ENCODE measurements at places on chromosomes 1 and 21. TPM values are rescaled to one million over a fixed set of nuclear protein-coding genes. Genes with fewer than 3 reads are reported as not detected.
A peak's percentile ranks its signal among the peaks of the same experiment; 100 is the strongest.

DNA sequence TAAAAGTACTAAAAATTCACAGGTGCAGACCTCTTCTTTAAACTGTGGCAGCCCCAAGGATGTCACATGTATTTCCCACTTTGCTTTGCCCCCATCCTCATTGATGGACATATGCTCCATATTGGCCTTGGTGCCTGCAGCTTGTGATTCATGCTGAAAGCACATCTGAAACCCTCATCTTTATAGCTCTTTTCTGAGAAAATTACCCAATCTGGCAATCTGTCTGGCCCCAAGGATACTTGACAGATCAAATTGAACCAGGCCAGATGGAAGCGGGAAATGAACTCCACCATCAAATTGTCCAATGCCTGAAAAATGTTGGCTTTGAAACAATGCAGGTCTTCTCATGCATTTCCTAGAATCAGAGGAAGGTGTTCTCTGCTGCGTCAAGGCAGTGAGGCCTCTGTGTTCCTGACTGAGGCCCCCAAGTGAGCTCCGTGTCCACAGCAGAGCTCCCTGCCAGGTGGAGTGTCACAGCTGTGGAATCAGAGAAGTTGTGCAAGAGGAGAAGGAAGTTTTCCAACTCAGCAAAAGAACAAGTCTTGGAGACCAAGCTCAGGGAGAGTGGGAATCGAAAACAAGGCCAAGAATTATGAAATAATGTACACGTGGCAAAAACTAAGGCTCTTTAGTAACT, 323.7 kb downstream of the PLPP3 start:
- no peak for DNase-seq

Gene AZIN2
- 2.2 TPM for total RNA-seq

- no peak for DNase-seq
These were observed 9.7 kb upstream of the KIRREL1 start for GRCh38 chr1:157983787-157984186.

GRCh38 chr1:180539136-180539535, 19.6 kb upstream of the OVAAL start:
- DNase-seq = no peak

Gene ITGB2
- 0.05 TPM for total RNA-seq

DNA sequence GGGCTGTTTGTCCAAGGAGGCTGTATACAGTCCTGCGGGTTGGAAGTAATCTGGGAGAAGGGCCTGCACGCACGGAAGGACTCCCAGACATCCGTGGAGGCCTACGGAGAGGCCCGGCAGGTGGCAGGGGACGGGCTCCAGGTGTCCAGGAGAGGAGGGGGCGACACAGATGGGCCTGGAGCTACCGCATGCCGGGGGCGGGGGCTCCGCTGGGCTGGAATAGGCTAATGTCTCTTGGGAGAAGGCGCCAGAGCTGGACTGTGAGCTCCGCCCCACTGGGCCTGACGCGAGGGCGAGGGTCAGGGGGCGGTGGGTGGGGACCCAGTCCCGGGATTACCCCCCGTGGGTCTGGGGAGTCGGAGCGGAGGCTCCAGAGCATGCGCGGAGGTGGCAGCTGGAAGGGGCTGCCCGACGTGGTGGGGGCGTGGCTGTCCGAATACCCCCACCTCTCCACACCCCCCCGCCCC, 659 bp downstream of the AGO1 start:
- DNase-seq = peak; percentile 50

GRCh38 chr1:77371396-77371795, 89.6 kb downstream of the AK5 start:
- DNase-seq = no peak

Gene TXLNA
- total RNA-seq = 83.7 TPM

DNA sequence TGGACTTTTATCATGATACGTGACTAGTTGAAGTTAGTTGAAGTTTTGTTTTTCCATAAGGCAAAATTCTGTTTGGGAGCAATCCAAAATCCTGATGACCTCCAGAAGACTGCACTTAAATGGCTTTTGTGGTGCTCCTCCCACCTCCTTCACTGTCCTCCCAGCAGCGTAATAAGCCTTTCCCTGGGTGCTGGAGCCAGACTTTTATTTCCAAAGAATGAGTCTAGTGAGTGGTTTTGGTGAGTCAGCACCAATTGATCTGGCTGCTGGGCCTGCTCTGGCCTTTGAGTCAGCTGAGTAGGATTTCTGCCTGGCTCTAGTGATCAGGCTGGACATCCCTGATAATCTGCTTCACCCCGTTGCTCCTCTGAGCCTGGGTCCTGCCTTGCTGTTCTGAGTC, 21.7 kb upstream of the KCND3 start:
- no peak for DNase-seq

- DNase-seq = no peak
These were observed 552.4 kb upstream of the DAB1 start for GRCh38 chr1:57976216-57976615.

DNA sequence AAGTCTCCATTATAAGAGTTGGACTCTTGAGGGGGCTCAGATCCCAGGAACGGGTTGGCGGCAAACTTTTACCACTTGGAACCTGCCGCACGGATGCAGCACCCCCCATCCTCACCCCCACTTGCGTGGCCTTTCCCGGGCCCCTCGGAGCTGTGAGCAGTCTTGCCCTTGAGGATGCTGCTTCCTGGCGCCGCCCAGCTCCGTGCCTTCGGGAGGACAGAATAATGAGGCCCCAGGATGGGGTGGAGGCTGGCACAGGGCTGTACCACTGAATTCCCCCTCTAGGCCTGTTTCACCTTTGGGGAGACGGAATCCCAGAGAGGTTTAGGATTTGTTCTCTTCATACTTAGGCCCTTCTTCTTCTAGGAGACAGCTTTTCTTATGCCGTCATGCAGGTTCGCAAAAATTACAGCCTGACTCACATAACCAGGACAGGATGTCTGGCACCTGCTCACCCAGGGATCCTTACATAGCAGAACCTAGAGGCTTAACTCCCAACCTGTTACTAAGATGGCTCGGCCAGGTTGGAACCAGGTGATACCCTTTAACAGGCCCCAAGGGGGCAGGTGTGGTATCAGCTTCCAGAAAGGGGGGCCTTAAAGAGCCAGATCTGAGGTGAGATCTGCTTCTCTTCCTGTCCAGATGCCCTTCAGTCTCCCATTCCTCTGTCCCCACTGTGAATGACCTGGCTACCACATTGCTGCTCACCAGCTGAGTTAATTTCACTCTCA, 1.5 kb downstream of the TRNP1 start:
- no peak for DNase-seq

GRCh38 chr21:36830100-36830499, 131.2 kb downstream of the SIM2 start:
- no peak for DNase-seq

GRCh38 chr1:55217226-55217986, 2.2 kb upstream of the USP24 start:
- peak; percentile 22 for DNase-seq

Gene SNX7
- total RNA-seq = 37.9 TPM

DNA sequence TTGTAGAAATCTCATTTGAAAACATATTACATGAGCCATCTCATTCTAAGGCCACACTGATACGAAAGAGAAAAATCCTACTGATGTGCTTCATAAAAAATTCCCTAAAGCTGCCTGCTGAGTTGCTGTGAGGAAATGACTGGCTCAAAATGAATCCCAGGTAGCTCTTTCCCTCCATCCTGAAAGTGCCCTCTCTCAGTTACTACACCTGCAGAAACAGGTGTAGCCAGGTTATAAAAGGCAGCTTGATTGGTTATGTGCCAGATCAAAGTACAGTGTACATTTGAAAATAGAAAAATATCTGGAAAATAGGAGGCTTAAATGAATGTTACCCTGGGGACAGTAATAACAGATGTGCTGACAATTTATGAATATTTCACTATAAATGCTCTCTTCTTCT, 833.4 kb upstream of the ADGRL4 start:
- no peak for DNase-seq

DNA sequence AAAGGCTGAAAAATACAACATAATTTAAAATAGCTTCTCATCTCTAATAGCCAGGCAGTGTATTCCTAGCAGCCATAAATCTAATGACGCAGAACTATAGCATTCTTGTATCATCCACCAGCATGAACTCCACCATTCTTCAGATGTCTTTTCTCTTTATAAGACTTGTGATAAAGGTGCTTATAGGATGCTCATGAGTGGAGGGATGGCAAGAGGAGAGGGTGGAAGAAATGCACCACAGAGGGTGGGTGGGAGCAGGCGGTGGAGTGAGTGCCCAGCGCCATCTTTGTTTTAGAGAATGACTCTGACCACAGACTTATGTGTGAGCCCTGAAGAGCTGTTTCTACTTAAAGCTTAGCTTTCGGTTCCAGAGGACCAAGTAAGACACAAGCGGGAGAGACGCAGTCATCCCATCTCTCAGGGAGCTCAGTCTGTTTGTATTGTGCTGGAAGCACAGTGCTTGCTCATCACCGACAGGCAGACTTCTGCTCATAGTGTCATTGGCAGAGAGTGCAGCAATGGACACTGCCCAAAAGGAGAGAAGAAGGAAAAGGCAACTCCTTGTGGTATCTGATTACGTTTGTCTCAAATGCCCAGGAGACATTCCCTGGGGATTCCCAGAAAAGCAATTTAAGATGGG, 65.6 kb downstream of the KCNJ15 start:
- DNase-seq = no peak

GRCh38 chr1:173421286-173421685, 55.8 kb upstream of the PRDX6 start:
- DNase-seq = no peak

GRCh38 chr1:202579806-202580205, 130.4 kb downstream of the SYT2 start:
- DNase-seq = no peak

GRCh38 chr1:172824209-172824608, 165.3 kb downstream of the FASLG start:
- DNase-seq = no peak

- peak; percentile 56 for DNase-seq
These were observed 978 bp downstream of the SLC39A1 start for GRCh38 chr1:153962088-153963029.

Gene NECTIN4
- 0.17 TPM for total RNA-seq

Gene CHIT1
- total RNA-seq = under 0.01 TPM

- no peak for DNase-seq
These were observed 33.6 kb upstream of the RAVER2 start for GRCh38 chr1:64711266-64711665.

- DNase-seq = peak; percentile 47
These were observed 1.5 kb downstream of the KNCN start for GRCh38 chr1:46549697-46550681.

DNA sequence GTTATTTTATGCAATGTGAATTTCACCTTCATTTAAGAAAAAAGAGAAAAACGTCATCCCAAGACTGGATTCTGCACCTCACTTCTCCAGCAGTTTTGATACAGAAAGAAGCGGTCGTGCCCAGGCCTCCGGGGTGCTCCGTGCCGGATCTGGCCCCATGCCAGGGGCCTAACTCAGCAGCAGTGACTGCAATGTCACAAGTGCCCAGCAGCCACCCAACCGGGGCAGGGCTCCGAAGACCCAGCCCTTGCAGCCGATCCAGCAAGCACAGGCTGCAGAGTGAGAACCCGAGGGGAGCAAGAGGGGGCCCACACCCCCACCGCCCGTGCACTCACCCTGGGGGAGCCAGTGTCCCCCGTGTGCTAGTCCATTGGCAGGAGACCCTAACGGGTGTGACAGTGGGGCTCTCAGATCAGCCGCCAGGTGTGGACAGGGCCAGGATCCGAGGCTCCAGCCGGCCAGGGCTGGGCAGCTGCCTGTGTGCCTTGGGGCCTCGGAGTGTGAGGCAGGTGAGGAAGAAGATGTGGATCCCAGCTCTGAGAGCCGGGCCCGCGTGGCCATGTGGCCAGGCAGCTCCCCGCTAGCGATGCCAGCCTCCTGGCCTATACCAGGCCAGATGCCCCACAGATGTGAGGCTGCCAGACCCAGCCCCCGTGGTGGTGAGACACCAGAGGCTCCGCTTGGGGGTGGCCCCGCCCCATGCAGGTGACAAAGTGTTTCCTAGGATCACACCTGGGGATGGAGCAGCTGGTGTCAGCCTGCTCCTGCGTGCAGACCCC, 60.6 kb downstream of the MEGF6 start:
- no peak for DNase-seq

DNA sequence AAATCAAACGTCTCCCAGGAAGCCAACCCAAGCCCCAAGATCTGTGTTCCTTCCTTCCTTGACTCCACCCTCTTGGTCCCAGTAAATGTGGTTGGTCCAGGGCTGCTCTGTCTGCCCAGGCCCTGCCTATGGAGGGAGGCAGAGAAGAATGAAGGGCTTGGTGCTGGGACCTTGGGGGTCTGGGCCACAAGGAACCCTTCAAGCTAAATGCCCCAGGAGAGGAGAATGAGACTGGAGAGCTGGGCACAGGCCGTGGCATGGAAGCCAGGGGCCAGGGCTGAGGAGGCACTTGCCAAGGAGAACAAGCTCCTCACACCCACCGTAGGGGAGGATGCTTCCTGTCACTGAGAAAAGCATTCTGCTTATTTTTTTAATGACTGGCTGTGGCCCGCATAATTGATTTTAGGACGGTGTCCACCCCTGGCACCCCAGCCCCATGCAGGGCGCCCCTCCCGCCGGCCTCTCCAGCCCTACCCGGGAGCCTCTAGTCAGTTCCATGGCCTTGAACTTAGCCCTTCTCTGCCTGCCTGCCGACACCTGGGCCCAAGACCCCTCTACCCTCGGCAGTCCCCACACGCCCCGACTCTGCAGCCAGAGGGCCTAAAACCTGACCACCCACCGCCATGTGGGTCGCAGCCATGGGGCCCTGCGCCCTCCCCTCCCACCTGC, 889 bp downstream of the CLEC20A start:
- no peak for DNase-seq

DNA sequence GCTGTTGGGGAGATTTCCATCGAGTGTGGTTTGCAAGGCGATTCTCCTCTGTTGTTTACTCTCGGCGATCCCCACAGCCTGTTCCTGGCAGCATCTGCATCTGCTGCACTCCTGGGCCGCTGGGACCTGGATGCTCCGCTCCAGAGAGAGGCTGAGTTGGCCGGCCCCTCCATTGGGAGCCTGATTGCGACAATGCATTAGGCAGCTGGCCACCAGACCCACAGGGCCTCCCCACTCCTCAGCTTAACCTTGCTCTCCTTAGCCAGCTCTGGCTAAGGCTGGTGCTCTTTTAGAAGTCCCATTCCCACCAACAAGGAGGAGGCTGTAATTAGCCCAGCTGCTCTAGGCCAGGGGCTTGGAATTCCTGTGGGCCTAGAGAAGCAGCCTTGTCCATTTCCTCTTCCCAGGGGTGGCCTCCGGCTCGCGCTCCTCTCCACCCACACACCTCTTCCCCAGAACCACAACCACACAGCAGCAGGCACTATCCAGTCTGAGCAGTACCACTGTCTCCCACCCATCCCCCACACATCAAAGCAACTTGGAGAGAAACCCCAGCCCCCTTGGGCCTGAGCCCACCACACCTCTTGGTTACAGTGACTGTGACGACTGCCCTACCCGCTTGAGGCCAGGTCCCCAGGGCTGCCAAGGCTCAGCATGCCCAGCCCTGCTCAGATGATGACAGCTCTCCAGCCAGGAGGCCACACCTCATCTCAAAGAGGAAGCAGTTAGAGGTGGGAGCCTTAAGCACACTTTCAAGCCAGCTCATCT, 193.8 kb upstream of the EDN2 start:
- no peak for DNase-seq

DNA sequence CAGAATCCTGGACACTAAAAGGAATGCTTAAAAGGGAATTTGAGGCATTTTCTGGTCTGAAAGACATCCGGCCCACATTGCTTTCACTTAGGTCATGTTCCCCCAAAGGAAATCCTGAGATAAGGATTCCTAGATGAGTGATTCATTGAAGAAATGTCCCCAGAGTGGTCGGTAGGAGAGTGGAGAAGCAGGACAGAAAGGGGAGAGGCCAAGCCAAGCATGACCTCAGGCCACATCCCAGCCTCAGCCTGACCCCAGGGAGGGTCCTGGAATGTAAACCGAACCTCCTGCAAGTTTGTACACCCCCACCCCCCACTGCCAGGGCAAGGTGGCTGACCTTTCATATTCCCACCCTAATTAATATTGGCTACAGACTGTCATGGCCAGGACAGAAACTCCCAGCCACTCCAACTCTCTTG, 16.6 kb downstream of the HIVEP3 start:
- peak; percentile 84 for DNase-seq
